ENCODE measurements at places on chromosomes 3 and 15.

- H3K4me1 ChIP-seq, result peaks cover 31% of the 10 kb centered on the region
- H3K4me3 ChIP-seq, result peak overlapping the region; percentile 92
- no peak for DNase-seq
- peak overlapping the region; percentile 99 for H3K27ac ChIP-seq
- peaks cover 46% of the 10 kb centered on the region for H3K36me3 ChIP-seq
- no peaks in the 10 kb centered on the region for H3K27me3 ChIP-seq
These were observed 674 bp downstream of the SERP1 start for GRCh38 chr3:150545419-150546225.

DNA sequence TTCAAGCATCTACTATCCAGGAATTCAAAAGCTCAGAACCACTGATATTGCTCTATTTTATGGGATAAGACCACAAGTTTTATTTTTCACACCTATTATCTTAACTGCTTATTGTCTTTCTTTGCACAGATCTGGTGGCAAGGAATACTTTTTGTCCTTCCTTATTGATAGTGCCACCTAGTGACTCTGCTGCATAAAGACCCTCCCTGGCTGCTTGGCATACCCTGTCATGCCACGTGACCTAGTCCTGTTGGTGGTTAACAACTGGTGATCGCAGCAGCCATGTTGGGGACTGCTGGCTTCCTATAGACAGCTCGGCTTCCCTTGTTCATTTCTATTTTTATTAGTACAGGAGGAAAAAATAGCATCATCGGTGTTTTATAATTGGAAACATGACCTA, 236.3 kb downstream of the MEX3B start:
- peaks cover 6% of the 10 kb centered on the region for H3K4me1 ChIP-seq
- no peak overlapping the region for H3K27ac ChIP-seq
- no peak overlapping the region for H3K4me3 ChIP-seq
- no peaks in the 10 kb centered on the region for H3K36me3 ChIP-seq

DNA sequence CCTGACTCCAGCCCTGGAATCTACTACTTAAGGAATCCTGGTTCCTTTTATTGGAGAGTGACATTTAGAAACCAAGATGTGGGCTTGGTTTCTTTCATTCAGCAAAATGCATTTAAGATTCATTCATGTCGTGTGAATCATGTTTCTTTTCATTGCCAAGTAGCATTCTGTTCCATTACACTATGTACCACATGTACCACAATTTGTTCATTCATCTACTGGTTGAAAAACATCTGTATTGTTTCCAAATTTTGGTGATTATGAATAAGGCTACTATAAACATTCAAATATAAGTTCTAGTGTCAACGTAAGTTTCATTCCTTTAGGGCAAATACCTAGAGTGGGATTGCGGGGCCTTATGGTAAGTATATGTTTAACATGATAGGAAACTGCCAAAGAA, 264.2 kb downstream of the VPS13C start:
- H3K27me3 ChIP-seq, result no peaks in the 10 kb centered on the region
- H3K4me1 ChIP-seq, result no peaks in the 10 kb centered on the region
- no peak overlapping the region for H3K27ac ChIP-seq
- H3K36me3 ChIP-seq, result no peaks in the 10 kb centered on the region
- DNase-seq, result no peak
- no peak overlapping the region for H3K4me3 ChIP-seq

- H3K4me1 ChIP-seq, result no peaks in the 10 kb centered on the region
- H3K27ac ChIP-seq, result no peak overlapping the region
- no peak for DNase-seq
- H3K4me3 ChIP-seq, result no peak overlapping the region
These were observed 11.0 kb upstream of the ZNF662 start for GRCh38 chr3:42894698-42895579.

DNA sequence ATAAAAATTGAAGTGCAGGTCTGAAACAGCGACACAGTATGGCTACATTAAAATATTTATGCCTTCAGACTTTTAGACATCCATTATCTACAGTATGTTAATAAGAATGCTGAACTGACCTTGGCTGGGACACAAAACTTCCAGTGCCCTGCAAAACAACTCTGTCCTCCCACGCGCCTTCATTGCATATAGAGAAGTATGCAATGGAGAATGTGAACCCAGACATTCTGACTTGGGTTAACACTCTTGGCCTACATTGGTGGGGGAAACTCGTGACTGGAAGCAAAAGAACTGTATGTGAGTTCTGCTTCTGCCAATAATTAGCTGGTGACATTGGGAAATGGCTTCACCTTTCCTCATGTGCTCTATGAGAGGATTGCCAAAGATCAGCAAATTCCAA, 110.5 kb upstream of the SLC24A5 start:
- H3K4me1 ChIP-seq, result no peaks in the 10 kb centered on the region
- no peak overlapping the region for H3K27ac ChIP-seq
- H3K36me3 ChIP-seq, result no peaks in the 10 kb centered on the region
- H3K27me3 ChIP-seq, result no peaks in the 10 kb centered on the region
- H3K4me3 ChIP-seq, result no peak overlapping the region
